ENCODE measurements at places on chromosomes 7 and 10. TPM values are rescaled to one million over a fixed set of nuclear protein-coding genes. Genes with fewer than 3 reads are reported as not detected.

GRCh38 chr7:78279032-78279431, 480.5 kb downstream of the PHTF2 start:
- no peaks in the 10 kb centered on the region for H3K4me1 ChIP-seq
- no peaks in the 10 kb centered on the region for H3K27me3 ChIP-seq
- H3K27ac ChIP-seq, result no peak overlapping the region
- no peak overlapping the region for H3K4me3 ChIP-seq

Gene NT5C2
- 122 TPM for total RNA-seq

Gene HOXA9
- not detected for total RNA-seq

Gene TMEM254
- total RNA-seq, result 36.3 TPM

- H3K27ac ChIP-seq, result no peak overlapping the region
- no peaks in the 10 kb centered on the region for H3K4me1 ChIP-seq
- H3K27me3 ChIP-seq, result no peaks in the 10 kb centered on the region
- H3K36me3 ChIP-seq, result no peaks in the 10 kb centered on the region
Observed at GRCh38 chr10:29895456-29895855, 163.9 kb downstream of the JCAD start.

DNA sequence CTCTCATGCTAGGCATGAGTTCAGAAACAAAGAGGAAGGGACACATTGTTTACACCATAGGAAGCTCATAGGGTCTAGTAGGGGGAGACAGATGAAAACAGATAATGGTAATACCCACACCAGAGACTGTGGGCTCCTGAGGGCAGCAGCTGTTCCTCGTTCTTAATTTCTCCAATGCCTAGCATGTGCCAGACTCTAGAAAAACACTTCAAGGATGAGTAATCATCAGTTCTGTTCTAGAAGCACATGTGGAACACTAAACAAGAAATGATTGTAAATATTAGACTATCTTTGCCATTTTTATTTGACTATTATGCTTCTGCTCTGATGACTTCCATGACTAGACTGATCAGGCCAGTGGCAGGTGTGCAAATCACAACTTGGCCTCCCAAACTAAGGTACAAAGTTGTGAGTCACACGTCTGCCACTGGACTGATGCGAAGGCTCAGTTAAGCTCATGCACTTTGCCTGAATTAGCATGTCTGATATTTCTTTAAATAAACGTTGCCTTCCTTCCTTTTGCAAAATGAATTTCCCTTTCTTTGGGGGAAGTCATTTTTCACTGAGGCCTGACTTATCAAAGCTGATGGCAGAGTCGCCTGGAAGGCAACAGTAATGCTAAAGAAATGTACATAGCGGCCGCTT, 89.2 kb upstream of the FGL2 start:
- H3K36me3 ChIP-seq, result no peaks in the 10 kb centered on the region
- no peak overlapping the region for H3K4me3 ChIP-seq
- no peak overlapping the region for H3K27ac ChIP-seq
- DNase-seq, result no peak
- H3K4me1 ChIP-seq, result no peaks in the 10 kb centered on the region
- no peaks in the 10 kb centered on the region for H3K27me3 ChIP-seq

Gene COL13A1
- 15.3 TPM for total RNA-seq

Gene UBE3C
- total RNA-seq, result 53.4 TPM

Measured in endodermal cell (in vitro differentiated cells).